Uterus (tissue), 4 donors: ENCODE measurements at places on chromosomes 4 and X. TPM values are rescaled to one million over a fixed set of nuclear protein-coding genes. Genes with fewer than 3 reads are reported as not detected.

DNA sequence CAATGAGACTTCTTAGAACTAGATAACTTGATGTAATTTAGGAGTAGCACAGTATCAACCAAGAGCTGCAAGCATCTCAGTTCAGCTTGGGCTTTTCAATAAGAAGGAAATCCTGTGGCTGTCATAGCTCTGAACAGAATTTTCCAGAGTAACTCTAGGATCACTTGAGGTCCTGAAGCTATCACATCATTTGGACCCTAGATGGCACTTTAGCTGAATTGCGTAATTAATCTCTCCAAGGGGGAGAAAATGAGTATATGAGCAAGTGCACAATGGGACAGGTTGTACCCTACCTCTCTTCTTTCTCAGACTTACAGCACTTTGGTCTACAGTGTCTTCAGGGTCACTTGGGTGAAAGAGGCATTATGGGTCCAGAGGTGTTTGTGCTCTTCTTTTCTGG lies 45.2 kb downstream of the SLC4A4 start:
- no peak for DNase-seq

GRCh38 chrX:48939524-48940228 lies 17.7 kb downstream of the OTUD5 start:
- no peak for DNase-seq

DNA sequence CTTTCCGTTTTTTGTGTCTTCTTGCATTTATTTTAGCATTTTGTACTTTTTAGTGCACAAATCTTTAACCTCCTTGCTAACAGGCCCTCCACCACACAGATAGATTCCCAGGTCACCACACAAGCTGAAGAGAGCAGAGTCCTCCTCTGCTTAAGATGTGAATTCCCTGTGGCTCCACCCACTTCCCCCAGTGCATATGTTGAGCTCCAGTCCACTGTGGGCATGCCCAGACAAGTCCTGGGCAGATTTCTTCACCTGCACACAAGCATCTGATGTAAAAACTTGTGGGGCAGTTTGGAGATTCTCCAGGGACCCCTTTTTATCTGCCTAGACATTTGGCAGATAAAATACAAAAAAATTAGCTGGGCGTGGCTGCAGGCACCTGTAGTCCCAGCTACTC lies 19.8 kb upstream of the PASD1 start:
- no peak for DNase-seq

- peak; percentile 25 for DNase-seq
Observed at GRCh38 chr4:4856071-4857000, 3.1 kb upstream of the MSX1 start.

- DNase-seq, result no peak
Observed at GRCh38 chr4:160347197-160347596, 1244.3 kb downstream of the RAPGEF2 start.

- DNase-seq, result no peak
Observed at GRCh38 chr4:173128199-173128890, 40.3 kb upstream of the GALNT7 start.

- no peak for DNase-seq
Observed at GRCh38 chr4:44760142-44760898, 34.0 kb upstream of the GNPDA2 start.

GRCh38 chrX:119809185-119809666 lies 17.8 kb upstream of the RPL39 start:
- no peak for DNase-seq

SNX12 gene
- 32.9 TPM for total RNA-seq

PNMA6A gene
- 2.3 TPM for total RNA-seq

STBD1 gene
- total RNA-seq, result 5.5 TPM
